Breast epithelium (tissue), 4 donors: ENCODE measurements at places on chromosomes 2 and 18. TPM values are rescaled to one million over a fixed set of nuclear protein-coding genes. Genes with fewer than 3 reads are reported as not detected.

- H3K4me1 ChIP-seq: no peaks in the 10 kb centered on the region
- no peak overlapping the region for H3K4me3 ChIP-seq
- no peaks in the 10 kb centered on the region for H3K36me3 ChIP-seq
- H3K27me3 ChIP-seq: no peaks in the 10 kb centered on the region
- no peak overlapping the region for H3K27ac ChIP-seq
These were observed 294.1 kb downstream of the ALK start for GRCh38 chr2:29627279-29627711.

DNA sequence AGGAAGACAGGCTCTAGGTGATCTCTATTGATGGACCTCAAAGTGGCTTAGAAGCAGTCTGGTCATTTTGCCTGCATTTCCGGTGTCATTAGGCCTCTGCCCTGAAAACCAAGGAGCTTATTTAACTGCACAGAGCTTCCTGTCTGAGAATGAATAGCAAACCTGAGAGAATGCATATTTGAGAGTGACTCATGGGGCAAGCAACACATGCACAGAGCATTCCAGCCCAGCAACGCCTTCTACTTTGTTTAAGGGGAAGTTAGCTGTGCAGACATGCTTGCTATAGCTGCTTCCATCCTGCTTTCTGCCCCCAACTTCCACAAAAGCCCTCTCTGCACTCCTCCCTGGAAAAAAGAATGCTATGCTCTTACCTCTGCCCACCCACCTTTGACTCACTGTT, 232.8 kb downstream of the GRB14 start:
- H3K36me3 ChIP-seq: no peaks in the 10 kb centered on the region
- no peaks in the 10 kb centered on the region for H3K27me3 ChIP-seq
- H3K4me1 ChIP-seq: no peaks in the 10 kb centered on the region
- no peak for DNase-seq
- no peak overlapping the region for H3K27ac ChIP-seq

GRCh38 chr18:59419386-59419785, 60.3 kb upstream of the LMAN1 start:
- no peaks in the 10 kb centered on the region for H3K4me1 ChIP-seq
- DNase-seq: no peak
- H3K27ac ChIP-seq: no peak overlapping the region

DNA sequence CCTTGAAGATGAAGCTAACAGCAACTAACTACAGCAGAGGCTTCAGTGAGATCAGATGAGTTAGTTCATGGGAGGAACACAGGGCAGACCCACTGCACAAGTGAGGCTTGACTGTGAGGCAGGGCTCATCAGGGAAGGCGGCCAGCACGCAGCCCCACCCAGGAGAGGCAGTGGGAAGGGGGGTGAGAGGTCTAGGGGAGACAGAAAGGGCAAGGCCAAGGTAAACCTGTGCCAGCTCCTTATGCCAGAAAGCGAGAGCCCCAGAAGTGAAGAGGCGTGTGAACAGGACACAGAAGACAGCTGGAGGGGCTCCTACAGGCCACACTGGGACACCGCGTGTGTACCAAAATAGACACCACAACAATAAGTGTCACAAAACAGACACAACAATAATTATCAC, 48.6 kb downstream of the ANO7 start:
- peaks cover 13% of the 10 kb centered on the region for H3K36me3 ChIP-seq
- H3K27me3 ChIP-seq: no peaks in the 10 kb centered on the region

DNA sequence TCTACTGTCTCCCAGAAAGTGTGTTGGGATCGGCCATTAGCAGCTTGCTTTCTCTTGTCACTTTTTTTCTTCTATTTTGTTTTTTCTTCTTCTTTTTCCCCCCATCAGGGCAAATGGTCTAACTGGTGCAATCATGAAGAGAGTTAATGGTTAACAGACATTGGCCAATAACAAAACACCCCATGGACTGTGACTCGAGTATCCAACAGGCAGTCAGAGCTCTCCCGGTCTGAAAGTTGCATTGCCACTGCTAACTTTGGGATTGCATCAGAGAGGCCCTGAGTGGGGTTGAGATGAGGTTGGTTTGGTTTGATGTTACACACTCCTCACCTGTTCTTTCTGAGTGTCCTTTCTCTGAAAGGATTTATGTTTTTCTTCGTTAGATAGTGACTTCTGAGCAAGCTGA, 12.9 kb upstream of the SNORC start:
- H3K36me3 ChIP-seq: no peaks in the 10 kb centered on the region
- no peaks in the 10 kb centered on the region for H3K27me3 ChIP-seq
- H3K27ac ChIP-seq: no peak overlapping the region
- H3K4me1 ChIP-seq: no peaks in the 10 kb centered on the region
- H3K4me3 ChIP-seq: no peak overlapping the region

GRCh38 chr2:85754313-85755095, 713 bp downstream of the ATOH8 start:
- H3K4me1 ChIP-seq: no peaks in the 10 kb centered on the region
- DNase-seq: no peak
- H3K36me3 ChIP-seq: no peaks in the 10 kb centered on the region
- H3K4me3 ChIP-seq: peak overlapping the region; percentile 77
- H3K27ac ChIP-seq: peak overlapping the region; percentile 54
- peaks cover 27% of the 10 kb centered on the region for H3K27me3 ChIP-seq

The STAT4 gene
- total RNA-seq: 5.9 TPM

DNA sequence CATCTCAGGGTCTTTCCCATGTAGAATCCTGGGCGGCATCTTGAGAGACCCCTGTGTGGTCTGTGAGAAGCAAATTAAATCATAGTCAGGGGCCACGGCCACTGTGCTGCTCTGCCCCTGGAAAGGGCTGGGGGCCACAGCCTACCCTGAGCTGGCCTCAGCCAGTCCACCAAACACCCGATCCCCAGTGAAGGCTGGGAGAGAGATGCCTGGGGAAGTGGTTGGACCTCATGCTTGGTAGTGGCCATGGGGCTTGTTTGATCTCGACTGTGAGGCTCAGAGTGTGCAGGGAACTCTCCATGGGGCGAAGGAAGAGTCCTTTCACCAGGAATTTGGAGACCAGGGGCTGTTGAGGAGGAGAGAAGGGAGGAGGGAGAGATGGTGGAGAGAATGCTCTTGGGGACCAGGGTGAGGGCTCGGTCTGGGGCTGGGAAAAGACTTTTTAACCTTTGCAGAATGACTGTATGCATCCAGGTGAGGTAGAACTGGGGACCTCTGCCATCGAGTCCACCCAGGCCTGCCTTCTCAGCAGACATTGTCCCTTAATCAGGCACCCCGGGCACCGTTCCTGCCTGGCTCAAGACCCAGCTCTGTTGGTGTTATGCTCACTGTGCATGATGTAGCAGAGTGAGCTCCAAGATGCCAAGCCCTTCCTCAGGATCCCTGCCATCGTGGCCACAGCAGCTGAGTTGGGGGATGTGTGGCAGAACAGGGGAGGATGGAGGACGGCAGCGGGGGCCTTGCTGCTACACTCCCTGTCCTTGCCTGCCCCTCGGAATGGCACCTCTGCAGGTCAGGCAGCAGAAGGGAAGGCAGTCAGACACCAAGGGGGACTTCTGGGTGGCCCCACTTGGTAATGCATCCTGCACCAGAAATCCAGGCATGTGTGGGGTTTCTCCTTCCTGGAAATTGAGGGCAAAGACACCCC, 249.9 kb downstream of the DYSF start:
- DNase-seq: no peak
- no peaks in the 10 kb centered on the region for H3K4me1 ChIP-seq
- no peaks in the 10 kb centered on the region for H3K36me3 ChIP-seq
- H3K27ac ChIP-seq: no peak overlapping the region
- no peak overlapping the region for H3K4me3 ChIP-seq

- H3K36me3 ChIP-seq: no peaks in the 10 kb centered on the region
- DNase-seq: no peak
- no peak overlapping the region for H3K4me3 ChIP-seq
- H3K4me1 ChIP-seq: no peaks in the 10 kb centered on the region
These were observed 179.9 kb upstream of the NETO1 start for GRCh38 chr18:73047688-73048087.

GRCh38 chr2:144982481-144982880, 462.6 kb upstream of the ZEB2 start:
- H3K36me3 ChIP-seq: no peaks in the 10 kb centered on the region
- H3K4me3 ChIP-seq: no peak overlapping the region
- H3K27me3 ChIP-seq: no peaks in the 10 kb centered on the region
- DNase-seq: no peak
- H3K4me1 ChIP-seq: no peaks in the 10 kb centered on the region
- H3K27ac ChIP-seq: no peak overlapping the region

The IER3IP1 gene
- 10.4 TPM for total RNA-seq

DNA sequence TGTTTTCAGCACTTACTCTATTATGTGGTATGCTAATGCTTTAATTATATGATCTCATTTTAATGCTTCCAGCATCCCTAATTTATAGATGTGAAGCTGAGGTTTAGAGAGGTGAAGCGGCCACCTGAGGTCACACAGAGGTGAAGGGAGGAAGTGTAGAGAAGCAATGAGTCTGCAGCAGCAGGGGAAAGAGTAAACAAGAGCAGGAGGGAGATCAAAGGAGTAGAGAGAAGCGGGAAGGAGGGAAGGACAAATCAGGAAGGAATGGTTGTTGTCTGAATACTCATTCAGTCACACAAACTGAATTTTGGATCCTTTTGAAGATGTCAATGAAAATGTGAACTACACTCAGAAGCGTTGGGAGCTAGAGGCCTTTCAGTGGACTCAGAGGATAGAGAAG, 130.0 kb downstream of the CPS1 start:
- H3K36me3 ChIP-seq: no peaks in the 10 kb centered on the region
- H3K27me3 ChIP-seq: no peaks in the 10 kb centered on the region
- H3K4me3 ChIP-seq: no peak overlapping the region
- DNase-seq: no peak
- H3K4me1 ChIP-seq: no peaks in the 10 kb centered on the region
- no peak overlapping the region for H3K27ac ChIP-seq

- no peaks in the 10 kb centered on the region for H3K36me3 ChIP-seq
- H3K4me1 ChIP-seq: no peaks in the 10 kb centered on the region
- no peak overlapping the region for H3K4me3 ChIP-seq
- H3K27me3 ChIP-seq: no peaks in the 10 kb centered on the region
- H3K27ac ChIP-seq: no peak overlapping the region
- DNase-seq: no peak
These were observed 812.7 kb downstream of the DCDC2C start for GRCh38 chr2:4515871-4516761.

The FAM237A gene
- not detected for total RNA-seq

- DNase-seq: no peak
- no peaks in the 10 kb centered on the region for H3K4me1 ChIP-seq
- H3K4me3 ChIP-seq: no peak overlapping the region
- H3K27ac ChIP-seq: no peak overlapping the region
These were observed 368.0 kb upstream of the SPHKAP start for GRCh38 chr2:228549441-228550007.

DNA sequence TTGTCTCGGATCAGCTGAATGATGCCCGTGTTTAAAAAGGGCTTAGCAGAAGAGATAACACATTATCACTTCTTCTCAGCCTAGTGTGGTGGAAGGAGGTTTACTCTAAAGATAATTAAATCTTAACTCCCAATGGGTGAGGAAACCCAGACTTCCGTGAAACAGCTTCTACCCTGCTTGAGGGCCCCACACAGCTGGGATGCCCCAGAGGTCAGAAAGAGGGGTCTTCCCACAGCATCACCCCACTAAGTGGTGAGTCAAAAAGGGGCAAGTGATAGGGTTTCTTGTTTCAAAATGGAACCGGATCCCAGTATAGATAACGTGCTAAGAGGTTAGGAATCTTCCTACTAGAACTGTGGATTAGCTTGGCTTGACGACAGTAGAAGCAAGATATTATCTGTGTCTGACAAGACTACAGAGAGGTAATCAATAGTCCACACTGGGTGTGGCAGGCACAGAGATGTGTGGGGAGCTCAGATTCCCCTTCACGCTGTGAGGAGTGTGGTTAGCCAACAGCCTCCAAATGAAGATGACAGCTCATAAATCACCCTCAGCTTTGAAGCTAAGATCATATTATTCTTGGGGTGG, 129.6 kb upstream of the COPS8 start:
- no peak for DNase-seq
- H3K4me3 ChIP-seq: no peak overlapping the region
- no peaks in the 10 kb centered on the region for H3K36me3 ChIP-seq
- no peaks in the 10 kb centered on the region for H3K27me3 ChIP-seq
- peak overlapping the region; percentile 36 for H3K27ac ChIP-seq

- no peaks in the 10 kb centered on the region for H3K27me3 ChIP-seq
- H3K4me3 ChIP-seq: no peak overlapping the region
- no peak overlapping the region for H3K27ac ChIP-seq
- no peaks in the 10 kb centered on the region for H3K36me3 ChIP-seq
- DNase-seq: no peak
These were observed 16.4 kb upstream of the NMS start for GRCh38 chr2:100453853-100454252.

The REG1B gene
- total RNA-seq: not detected

The SEMA4F gene
- total RNA-seq: 8.8 TPM

The EN1 gene
- 6.4 TPM for total RNA-seq

- no peaks in the 10 kb centered on the region for H3K4me1 ChIP-seq
- H3K36me3 ChIP-seq: no peaks in the 10 kb centered on the region
- no peaks in the 10 kb centered on the region for H3K27me3 ChIP-seq
- no peak overlapping the region for H3K4me3 ChIP-seq
- H3K27ac ChIP-seq: no peak overlapping the region
- no peak for DNase-seq
These were observed 47.5 kb downstream of the RHBDD1 start for GRCh38 chr2:226883296-226883795.

The QPCT gene
- 5.2 TPM for total RNA-seq

DNA sequence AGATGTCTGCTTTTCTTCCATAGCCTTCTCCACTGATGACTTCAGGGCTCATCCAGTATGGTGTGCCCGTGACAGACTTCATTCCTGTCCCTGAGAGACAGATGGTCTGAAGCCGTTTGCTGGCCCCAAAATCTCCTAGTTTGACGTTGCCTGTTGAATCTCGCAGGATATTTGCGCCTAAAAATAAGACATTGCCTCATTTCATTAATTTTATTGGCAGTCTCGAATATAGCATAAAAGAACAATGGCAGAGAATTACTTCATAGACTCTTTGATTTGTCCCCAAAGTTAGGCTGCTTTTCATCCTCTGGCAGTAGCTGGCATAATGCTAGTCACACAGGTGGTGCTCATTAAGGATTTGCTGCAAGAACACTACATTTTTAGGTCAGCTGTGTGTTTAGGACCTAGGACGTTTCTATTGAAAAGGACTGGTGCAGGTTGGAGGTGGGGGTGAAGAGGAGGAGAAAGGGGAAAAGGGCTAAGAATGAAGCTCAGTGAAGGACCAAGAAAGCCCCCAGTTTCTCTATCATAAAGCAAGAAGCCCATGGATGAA, 14.7 kb upstream of the ERCC3 start:
- H3K4me3 ChIP-seq: no peak overlapping the region
- H3K36me3 ChIP-seq: peaks cover 10% of the 10 kb centered on the region
- H3K27me3 ChIP-seq: no peaks in the 10 kb centered on the region
- no peak overlapping the region for H3K27ac ChIP-seq
- H3K4me1 ChIP-seq: no peaks in the 10 kb centered on the region

The CCBE1 gene
- 4.0 TPM for total RNA-seq

DNA sequence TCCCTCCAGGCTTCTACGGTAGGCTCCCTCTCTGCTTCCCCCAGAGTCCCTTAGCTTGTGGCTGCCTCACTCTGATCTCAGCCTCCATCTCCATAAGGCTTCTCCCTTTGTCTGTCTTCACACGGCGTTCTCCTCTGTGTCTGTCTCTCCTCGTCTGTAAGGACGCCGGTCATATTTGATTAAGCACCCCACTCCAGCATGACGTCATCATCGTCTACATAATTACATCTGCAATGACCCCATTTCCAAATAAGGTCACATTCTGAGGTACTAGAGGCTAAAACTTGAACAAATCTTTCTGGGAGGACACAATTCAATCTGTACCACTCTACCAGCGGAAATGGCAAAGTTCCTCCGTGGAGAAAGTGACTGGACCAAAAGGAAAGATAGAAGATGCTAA, 8.3 kb upstream of the COL6A3 start:
- DNase-seq: no peak
- no peaks in the 10 kb centered on the region for H3K36me3 ChIP-seq
- H3K27me3 ChIP-seq: no peaks in the 10 kb centered on the region
- peaks cover 5% of the 10 kb centered on the region for H3K4me1 ChIP-seq

The TNS1 gene
- 577 TPM for total RNA-seq

GRCh38 chr18:78522507-78522906, 457.1 kb upstream of the SALL3 start:
- DNase-seq: no peak
- H3K27ac ChIP-seq: no peak overlapping the region
- H3K4me1 ChIP-seq: no peaks in the 10 kb centered on the region
